Stimulated activated CD4-positive, alpha-beta T cell treated with anti-CD3 and anti-CD28 coated beads, Interleukin-12 subunit alpha, Interleukin-12 subunit beta, amount 100 ng/mL, for 24 hours (primary cell): ENCODE measurements at places on chromosomes 16 and 17.

- no peak for DNase-seq
These were observed 24.9 kb downstream of the SCNN1G start for GRCh38 chr16:23207485-23207884.

- DNase-seq: no peak
These were observed 18.6 kb upstream of the SPN start for GRCh38 chr16:29644338-29644857.

GRCh38 chr17:46150216-46150963 lies 42.8 kb downstream of the KANSL1 start:
- no peak for DNase-seq

DNA sequence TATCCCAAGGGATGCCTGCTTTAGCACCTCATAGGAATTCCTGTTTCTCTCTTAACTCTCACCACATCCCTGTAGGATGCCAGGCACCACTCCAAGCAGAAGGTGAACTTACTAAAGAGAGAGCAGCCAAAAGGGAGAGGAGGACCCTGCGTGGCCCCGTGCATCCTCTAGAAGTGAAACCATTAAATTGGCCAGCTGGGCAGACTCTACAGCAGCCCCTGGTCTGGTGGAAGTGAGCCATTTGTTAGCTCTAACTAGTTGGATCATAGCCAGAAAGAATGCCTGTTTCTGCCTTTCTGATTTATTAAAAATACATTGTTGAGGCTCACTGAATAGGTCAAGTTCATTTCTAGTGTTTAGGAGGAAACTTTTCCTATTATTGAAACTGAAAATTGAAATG lies 22.3 kb downstream of the TMEM11 start:
- DNase-seq: no peak

DNA sequence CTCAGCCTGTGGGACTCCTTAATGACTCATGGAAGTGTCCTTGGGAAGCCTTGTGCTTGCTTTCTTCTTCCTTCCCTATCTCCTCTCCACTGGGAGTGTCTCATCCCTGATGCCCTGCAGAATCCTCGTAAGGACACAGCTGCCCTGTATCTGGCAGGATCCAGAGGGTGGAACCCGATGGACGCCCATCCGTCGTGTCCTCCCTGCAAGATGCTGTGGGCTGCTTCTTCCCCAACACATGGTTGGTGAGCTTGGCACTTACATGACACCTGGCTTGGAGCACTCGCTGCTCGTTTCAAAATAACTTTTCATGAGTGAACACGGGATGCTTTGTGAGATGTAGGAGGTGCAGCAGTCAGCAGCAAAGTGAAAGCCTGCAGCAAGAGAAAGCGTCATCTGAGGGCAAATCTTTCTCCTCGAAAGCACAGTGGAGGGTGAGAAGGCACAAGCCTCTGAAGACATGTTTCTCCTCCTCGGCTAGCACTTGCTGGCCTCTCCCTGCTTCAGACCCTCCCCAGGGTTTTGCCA lies 3.3 kb downstream of the CCL15 start:
- DNase-seq: no peak

DNA sequence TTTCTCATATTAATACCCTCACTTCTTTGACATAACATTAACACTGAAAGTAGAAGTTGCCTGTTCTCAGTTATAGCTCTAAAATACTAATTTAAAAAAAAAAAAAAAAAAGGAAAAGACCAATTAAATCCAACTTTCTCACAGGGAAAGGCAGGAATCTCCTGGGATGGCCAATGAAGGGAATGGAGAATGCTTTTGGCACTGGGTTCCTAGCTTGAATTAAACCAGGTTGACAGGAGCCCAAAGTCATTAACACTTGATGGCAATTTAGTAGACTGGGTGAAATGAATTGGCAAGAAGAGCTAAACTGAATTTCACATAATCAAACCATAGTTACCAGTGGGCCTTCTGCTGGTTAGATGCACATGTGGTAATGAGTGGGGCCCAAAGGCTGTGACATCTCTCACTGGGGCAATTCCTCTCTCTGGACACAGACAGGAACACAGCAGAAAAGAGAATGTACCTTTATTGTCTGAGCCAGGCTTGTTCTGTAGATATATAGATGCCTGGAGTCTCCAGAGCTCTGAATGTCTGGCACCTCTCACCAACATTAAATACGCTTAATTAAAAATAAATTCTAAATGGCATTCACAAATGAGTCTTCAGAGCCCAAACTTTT lies 37.6 kb downstream of the NXPH3 start:
- no peak for DNase-seq
